Posterior cingulate gyrus (tissue), 11 donors: ENCODE measurements at places on chromosomes 3 and 15.
A peak's percentile ranks its signal among the peaks of the same experiment; 100 is the strongest.

DNA sequence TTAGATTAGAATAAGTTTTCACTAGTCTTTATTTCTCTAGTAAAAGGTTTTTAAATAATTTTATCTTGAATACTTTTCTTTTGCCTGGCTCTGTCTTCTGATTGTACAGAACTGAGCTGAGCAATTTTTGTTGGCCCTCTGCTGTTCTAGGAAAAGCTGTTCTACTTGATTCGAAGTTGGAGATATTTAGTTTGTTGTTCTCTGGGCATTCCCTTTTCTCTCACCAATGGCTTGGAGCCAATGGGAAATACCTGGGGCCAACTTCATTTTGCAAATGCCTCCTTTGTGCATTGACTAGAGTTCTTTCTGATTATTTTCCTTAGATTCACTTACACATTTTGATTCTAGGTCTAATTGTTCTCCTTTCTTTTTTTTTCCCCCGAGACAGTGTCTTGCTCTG is 16.5 kb downstream of the ABHD5 start:
- DNase-seq, result no peak

GRCh38 chr15:63600001-63600615 is 2.9 kb downstream of the FBXL22 start:
- DNase-seq, result no peak

DNA sequence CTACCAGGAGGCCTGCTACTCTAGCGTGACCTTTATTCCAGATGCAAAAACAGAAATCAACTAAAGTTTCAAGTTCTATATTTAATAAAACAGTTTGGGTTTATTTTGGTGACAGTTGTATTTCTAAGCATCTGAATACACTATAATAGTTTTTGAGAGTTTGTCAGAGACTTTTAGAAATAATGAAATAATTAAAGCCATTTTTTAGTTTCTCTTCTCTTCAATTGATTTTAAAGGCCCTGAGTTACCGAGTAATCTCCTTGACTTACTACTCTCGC is 523.4 kb downstream of the CADM2 start:
- no peak for DNase-seq

- DNase-seq, result no peak
Observed at GRCh38 chr3:110858549-110858948, 213.1 kb upstream of the NECTIN3 start.

GRCh38 chr3:73569246-73569760 is 55.4 kb downstream of the PDZRN3 start:
- DNase-seq, result peak; percentile 83

GRCh38 chr3:169841171-169841570 is 28.5 kb upstream of the LRRC34 start:
- DNase-seq, result no peak

DNA sequence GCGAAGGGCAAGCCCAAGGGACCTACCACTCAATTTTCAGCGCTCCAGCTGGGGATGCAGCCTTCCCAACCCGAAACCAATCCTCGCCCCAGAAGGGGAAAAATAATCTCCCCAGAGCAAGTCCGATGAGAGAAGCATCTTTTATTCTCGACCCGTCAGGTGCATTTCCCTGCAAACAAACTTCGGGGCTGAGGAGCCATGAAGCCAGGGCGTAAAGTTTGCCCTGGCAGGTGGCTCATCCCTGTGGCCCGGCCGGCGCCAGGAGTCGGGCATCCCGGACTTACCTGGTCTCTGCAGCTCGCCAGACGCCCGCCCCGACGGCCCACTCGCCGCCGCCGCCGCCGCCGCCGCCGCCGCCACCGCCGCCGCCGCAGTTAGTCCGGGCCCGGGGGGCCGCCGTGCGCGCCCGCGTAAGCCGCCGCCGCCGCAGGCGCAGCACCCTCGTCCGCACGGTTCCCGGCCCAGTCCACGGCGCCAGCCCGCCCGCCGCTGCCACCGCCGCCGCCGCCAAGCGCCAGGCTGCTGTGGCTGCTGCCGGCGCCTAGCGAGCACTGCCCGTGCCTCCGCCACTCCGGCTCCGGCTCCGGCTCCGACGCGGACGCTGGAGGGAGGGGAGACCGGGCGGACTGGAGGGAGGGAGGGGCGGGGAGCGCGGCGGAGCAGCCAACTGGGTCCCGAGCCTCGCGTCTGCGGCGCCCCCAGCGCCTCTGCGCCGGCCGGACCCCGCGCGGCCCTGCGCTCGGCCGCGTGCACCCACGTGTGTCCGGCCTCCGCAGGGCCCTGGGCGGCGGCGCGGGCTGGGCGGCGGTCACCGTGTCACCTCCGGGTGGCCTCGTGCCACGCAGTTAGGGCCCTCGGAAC is at the start of gene CNTN3:
Gene CNTN3, minus strand, starts transcription at position 553 of the 861 bp plus-strand sequence. CDS start 93,547 bp downstream, outside the sequence.
- peak; percentile 35 for DNase-seq

DNA sequence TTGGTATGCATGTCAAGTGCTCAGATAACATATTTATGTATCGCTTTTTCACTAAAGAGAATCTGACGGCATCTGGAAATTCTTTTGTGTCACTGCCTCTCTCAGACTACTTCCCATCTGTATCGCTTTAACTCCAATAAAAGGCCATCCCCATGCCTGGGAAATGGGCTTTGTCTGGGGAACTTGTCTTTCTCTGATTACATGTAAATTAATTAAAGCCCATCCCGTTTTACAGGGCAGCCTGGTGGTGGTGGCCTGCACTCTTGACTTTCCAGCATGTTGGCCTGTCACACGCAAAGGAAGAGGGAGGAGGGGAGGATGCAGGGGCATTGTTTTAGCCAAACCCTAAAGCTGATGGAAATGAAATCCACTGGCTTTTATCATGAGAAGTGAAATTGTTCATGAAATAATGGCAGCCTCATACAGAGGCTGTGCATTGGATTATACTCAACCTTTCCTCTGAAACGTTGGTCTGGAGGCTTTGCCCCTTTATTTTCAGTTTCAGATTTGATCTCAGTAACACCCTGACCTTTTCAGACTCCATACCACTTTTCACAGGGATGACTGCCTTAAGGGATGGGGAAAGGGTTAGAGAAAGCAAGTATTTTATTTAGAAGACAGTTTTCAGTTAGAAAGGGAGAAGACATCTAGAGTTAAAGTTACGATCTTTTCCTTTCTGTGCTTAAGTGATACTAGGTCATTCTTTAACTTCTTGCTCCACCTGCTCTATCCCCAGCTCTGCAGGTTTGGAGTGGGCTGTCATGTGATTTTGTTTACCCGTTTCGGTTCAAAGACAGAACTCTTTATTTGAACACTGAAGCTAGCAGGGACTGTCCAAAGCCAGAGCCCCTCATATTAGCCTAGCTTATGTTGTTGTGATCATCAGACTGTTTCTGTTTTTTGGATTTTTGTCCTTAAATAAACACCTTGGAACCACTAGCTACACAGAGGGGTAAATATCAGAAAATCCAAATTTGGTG is 94.6 kb upstream of the CTDSPL start:
- DNase-seq, result no peak

DNA sequence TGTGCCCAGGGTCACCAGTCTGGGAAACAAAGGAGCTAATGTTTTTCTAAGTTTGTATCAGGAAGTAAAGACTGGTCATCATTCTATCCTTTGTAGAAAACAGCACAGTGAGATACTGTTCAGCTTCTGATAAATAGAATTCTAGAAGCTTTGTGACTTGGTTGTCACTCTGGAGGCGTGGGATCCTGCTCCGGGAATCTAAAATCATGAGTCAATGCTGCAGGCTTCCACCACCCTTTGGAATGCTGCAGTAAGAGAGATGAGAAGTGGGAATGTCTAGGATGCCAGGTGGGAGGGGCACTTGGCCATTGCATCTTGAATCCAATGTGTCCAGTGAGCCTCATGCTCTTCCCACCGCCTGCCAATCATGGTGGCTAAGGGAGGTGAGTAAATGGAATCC is 40.9 kb downstream of the SAMMSON start:
- DNase-seq, result no peak

DNA sequence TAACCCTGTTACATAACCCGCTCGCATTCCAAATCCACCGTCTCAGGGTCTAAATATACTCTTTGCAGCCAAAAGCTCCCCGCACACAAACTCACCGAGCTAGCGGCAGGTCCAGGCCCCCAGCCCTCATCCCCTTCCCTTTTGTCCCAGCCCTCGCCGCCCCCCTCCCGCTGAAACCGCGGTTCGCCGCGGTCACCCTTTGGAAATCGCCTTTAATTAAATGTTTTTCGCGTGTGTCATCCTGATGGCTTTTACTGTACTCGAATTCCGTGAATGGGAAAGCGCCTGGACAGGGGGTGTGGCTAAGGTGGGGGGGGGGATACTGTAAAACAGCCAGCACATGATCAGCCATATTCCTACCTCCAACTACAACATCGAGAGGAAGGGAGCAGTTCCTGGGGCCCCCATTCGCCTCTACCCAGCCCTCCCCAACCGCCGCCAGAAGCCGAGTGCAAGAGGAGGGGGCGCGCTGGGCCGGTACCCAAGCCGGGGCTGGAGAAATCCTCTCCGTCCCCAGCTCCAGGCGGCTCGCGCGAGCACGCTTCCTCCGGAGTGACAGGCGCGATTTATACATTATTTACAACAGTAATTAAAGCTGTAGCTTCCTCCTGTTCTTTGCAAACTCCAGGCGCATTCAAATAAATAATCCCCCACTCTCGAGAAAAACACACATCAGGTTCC is 1.7 kb downstream of the RORA start:
- DNase-seq, result peak; percentile 84

DNA sequence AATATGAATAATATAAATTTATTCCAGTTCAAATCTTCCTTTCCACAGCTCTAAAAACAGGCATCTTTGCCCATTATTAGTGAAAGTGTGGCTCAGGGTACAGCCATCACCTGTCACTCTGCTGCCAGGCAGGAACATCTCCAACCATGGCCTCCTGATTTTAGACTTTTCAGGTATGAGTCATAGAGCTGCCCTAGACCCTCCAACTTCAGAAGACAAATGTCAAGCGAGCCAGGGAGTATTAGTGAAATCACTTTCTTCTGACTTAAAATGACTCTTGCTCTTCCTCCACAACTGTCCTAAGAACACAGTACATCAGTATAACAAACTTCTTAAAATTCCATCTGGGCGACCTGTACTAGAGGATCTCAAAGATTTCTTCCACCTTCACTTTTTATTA is 78.1 kb upstream of the AKAP13 start:
- no peak for DNase-seq

- DNase-seq, result no peak
Observed at GRCh38 chr3:170506556-170506955, 79.3 kb downstream of the SLC7A14 start.

- DNase-seq, result peak; percentile 91
Observed at GRCh38 chr3:126394179-126394976, at the start of gene CFAP100. TSS of gene CFAP100 (plus strand) at chr3:126394909. CDS start at chr3:126396001, 1,092 bp downstream.
